Left ventricle myocardium superior (tissue), 1 donor: ENCODE measurements at places on chromosomes 6 and 20. TPM values are rescaled to one million over a fixed set of nuclear protein-coding genes. Genes with fewer than 3 reads are reported as not detected.

Gene WFDC12
- total RNA-seq: not detected

Gene TMEM217
- total RNA-seq: not detected

Gene UTRN
- total RNA-seq: 72.0 TPM

Gene OR2H2
- total RNA-seq: not detected

Gene PDYN
- not detected for total RNA-seq

Gene CAGE1
- total RNA-seq: not detected

Gene PCSK2
- total RNA-seq: 1.7 TPM

Gene IL17F
- total RNA-seq: not detected

Gene MATN4
- not detected for total RNA-seq

Gene SYTL3
- 10.8 TPM for total RNA-seq

DNA sequence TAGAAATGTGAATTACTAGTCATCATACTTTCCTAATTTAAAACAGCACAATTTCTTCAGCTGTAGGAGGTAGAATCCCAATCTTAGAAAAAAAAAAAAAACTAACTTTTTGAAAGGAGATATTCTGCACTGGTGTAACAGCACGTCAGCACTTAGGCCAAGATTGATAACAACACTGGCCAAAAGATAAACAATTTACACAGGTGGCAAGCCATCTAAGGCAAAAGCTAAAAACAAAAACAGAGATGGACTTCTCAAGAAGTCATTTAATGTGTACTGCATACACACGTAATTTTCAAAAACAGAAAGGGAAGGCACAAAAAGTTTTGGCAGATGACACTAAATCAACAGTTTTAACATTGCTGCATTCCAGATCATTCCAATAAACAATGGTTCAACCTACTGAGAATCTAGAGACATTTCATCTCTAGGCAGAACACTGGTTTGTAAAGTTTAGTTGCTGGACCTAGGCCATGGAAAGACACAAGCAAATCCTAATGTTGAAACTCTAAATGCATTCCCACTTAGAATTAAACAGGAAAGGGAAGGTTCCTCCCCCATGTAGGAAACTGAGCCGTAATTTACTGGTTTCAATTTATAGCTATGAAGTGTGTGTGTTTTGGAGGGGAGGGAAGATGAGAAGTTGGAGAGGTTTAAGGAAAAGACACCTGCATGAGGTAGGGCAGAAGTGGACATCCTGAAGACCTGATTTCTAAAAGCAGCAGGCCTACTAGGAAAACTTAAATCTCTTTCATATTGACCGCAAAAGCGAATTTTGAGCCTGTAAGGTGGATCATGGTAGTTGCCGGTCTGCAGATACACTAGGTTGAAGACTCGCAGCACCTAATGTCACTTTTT lies 1.3 kb downstream of the GCLC start:
- no peak for DNase-seq

GRCh38 chr6:15017261-15017660 lies 228.6 kb upstream of the JARID2 start:
- peak; percentile 39 for DNase-seq

DNA sequence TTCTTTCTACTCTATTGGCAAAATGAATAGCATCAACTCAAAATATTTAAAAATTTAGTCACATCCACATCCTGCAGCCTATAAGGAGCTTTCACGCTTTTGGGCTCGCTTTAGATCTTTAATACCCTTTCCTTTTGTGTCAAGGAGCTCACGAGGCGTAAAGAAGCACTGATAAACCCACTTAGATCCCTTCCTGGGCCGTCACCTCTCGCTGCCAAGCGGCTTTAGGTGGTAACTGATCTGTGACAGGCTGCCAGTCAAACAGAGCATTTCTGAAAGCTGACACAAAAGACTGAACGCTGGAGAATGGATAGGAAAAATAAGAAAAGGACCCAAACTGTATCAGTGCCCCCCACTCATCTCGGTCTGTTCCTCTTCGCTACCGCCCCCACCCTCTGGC lies 385.7 kb upstream of the MMS22L start:
- DNase-seq: peak; percentile 27

DNA sequence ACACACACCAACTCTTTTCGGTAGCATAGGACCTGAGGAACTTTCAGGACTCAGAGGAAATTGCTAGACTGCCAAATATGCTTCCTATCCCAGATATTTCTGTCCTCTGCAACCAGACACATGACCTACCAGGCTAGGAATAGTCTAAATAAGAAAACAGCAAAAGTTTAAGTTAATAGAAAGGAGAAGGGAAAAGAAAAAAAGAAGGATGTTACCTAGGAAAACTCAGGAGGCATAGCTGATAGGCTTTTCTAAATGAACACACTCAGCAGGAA lies 74.6 kb downstream of the MAP3K5 start:
- no peak for DNase-seq

- DNase-seq: no peak
Measured at GRCh38 chr6:68834551-68834950, 199.5 kb downstream of the ADGRB3 start.

GRCh38 chr6:158808941-158809678 lies 10.1 kb downstream of the EZR start:
- DNase-seq: no peak

GRCh38 chr6:136250686-136251008 lies 536 bp upstream of the MTFR2 start:
- no peak for DNase-seq

GRCh38 chr6:37705239-37706051 lies 7.8 kb upstream of the MDGA1 start:
- DNase-seq: peak; percentile 89

DNA sequence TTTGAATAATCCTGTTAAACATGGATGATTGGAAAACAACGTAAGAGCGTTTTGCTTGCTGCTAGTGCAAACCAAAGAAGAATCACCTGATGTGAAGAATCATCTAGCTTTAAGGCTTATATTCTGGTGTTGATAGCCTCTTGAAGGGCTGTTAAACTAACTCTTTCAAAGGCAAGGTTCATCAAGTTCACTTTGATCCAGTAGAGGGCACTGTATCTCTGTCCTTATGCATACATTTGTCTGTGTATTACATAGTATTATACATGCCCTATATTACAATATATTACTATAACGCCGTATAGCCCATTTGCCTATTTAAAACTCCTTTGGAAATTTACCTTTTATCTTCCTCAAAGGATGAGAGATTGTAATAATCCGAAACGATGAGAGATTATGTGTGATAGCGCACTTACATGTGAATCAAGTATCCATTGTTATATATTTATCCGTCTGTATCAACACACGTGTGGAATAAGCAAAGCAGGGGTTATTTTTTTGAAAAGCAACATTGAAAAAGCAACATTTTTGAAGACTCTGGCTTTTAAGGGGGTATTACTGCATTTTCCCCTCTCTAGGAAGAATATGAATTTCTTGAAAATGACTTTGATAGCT lies 50.8 kb upstream of the NRN1 start:
- no peak for DNase-seq

DNA sequence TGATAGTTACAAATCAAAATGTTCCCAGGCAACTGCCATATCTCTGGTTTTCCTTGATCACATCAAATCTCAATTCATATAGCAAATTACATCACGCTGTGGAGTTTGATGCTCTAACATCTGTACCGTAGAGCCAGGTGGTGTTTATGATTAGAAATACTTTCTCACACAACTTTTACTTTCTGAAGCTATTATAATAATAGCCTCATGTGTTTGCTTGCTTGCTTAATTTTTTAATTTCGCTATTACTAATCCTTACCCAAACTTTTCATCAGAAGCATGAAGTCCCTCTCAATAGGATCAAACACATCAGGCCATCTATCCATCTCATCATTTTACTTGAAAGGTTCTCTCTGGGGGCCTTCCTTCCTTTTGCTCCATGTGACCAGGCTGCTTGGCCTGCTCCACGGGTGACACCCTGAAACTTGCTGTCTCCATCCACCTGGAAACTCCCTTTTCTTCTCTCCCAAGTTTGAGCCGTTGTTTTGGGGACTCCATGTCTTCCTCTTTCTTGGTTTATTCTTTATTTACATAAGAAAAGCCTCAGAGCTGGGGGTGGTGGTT lies 75.4 kb downstream of the ADAT2 start:
- DNase-seq: no peak

DNA sequence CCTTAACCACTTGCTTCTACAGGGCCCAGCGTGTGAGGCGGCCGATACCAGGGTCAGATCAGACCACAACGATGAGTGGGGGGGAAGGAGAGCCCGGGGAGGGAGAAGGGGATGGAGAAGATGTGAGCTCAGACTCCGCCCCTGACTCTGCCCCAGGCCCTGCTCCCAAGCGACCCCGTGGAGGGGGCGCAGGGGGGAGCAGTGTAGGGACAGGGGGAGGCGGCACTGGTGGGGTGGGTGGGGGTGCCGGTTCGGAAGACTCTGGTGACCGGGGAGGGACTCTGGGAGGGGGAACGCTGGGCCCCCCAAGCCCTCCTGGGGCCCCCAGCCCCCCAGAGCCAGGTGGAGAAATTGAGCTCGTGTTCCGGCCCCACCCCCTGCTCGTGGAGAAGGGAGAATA lies 2.8 kb downstream of the RING1 start:
- no peak for DNase-seq

- peak; percentile 76 for DNase-seq
Measured at GRCh38 chr6:14275493-14275851, 157.9 kb downstream of the CD83 start.

DNA sequence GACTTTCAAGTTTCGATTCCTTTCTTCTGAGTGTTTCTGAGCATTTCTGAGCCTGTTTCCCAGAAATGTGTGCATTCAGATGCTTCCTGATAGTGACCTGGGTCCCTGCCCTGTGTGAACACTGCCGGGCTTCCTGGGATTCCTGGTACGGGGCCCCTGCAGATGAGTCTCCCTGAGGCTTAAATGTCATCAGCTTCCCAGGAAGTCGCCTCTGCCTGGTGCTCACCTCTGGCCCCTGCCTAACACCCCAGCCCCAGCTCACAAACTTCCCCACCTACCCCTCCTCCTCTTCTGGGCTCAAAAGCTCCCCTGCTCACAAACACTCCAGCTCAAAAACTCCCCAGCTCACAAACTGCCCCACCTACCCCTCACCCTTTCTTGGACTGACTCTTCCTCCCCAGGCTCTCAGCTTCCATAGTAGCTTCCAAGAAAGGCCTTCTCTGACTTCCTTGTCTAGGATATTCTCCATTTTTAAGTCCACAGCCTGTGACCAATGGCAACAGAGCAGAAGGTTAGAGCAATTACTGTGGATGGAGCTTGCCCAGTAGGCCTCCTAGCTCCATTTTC lies 42.0 kb downstream of the TGM2 start:
- no peak for DNase-seq

DNA sequence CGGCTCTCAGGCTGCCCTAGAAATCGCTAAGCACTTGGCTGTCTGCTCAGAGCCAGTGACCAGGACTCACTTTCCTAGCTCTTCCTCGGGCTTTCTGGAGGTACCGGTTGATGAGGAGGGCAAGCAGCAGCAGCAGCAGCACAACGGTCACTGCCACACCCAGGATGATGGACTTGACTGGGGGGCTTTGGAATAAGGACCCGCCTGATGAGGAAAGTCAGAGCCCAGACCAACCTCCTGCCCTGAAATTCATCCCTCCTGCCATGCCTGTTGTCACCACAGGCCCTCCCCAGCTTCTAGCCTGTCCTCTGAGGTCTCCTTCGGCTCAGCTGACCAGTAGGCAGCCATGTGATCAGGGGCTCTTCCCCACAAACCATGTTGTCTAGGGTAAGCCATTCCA lies 16.2 kb downstream of the TREML2 start:
- no peak for DNase-seq

DNA sequence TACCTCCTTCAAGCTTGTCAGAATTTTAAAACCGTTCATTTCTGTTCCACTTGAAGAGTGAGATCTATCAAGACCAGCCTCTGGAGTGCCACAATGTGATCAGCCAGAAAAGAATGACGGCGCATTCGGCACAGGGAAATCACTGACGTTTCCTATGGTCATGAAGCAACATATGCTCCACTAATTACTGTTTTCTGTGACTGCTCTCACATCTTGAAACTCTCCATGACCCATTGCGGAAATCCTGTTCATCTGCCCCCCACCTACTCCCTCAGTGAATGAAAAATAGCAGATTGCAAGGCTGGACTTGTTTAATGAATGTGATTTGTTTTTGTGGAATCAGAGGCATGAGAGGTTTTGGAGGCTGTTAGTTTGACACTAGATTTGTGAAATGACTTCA lies 53.2 kb downstream of the SAMD5 start:
- no peak for DNase-seq

DNA sequence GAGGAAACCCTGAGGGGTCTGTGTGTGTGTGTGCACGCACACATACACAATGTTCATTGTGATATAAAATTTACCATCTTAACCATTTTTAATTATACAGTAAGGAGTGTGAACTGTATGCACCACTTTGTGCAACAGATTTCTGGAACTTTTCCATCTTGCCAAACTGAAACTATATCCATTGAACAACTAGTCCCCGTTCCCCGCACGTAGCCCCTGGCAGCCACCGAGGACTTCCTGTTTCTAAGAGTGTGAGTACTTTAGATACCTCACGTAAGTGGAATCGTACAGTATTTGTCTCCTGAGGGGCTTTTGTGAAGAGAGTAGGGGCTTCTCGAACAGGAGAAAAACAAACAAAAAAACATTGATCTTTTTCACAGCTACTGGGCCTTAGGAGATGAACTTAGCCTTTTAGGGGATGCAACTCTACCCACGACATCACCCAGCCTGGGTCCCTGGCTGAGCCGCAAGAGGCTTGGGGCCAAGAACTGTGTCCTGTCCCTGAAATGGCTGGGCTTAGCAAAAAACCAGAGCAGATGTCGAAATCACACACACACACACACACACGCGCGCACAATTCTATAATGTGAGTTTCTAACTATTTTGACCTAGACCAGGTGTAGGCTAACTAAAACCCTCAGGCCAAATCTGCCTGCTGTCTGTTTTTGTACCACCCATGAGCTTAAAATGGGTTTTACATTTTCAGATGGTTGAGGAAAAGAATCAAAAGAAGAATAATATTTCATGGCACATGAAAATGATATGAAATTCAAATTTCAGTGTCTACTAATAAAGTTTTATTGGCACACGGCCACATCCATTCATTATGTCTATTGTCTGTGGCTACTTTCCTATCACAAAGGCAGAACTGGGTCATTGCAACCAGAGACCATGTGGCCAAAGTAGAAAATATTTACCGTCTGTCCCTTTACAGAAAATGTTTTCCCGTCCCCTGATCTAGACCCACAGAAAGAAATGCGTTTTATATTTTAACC lies 144.2 kb downstream of the EYA2 start:
- peak; percentile 39 for DNase-seq

DNA sequence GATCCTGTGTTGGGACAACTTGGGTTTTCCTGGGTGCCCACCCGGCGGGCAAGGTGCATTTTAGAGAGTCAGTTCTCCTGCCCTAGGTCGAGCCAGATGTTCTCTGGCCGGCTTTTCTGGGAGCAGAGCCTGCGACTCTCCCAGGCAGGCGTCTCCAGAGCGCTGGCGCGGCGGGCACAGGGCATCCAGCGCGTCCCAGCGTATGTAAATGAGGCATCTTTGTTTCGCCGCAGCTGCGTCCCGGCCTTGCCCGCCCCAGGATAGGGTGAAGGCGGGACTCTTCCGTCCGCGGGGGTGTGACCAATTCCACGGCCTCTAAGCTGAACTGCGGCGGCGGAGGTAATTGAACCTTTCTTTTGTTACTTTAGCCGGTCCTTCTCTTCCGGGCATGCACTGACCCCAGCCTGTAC lies 9.1 kb downstream of the GRIK2 start:
- peak; percentile 58 for DNase-seq
